ENCODE measurements at places on chromosomes 12 and 14.

GRCh38 chr12:102885043-102885932 is 31.8 kb downstream of the PAH start:
- DNase-seq: no peak

DNA sequence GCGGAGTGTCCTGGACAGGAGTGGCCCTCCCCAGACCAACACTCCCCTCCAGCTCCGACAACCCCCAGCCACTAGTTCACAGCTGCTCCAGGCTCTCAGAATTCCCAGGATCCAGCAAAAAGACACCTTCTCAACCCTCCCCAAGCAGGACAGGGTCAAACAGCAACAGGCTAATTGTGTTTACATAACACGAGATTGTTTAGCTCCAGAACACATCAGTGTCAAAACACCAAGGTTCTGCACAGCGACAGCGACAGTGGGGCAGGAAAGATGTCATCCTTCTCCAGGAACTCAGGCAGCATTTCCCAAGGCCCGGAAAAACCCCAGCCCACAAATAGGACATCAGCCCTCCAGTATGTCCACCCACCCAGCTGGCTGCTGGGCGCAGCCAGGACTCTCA is 16.5 kb downstream of the ITPK1 start:
- no peak for DNase-seq

DNA sequence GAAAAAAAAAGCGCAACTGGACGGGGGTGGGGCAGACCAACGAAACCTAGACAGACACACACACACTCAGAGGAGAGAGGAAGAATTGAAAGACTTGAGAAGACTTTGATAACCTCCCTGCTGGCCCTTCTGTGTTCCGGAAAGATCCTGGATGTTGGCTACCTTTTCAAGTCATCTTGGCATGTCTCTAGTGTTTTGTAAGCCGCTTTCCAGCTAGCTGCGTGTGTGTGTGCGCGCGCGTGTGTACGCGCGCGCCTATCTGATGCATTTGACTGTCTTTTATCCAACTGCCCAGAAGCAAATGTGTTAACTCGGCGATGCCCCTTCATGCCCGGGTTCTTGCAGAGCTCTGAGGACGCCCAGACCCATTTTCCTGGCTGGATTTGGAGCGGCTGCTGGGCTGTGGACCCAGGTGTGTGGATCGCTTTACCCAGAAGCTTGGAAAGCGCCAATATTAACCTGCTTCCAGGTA is 664 bp downstream of the LRFN5 start:
- DNase-seq: no peak

DNA sequence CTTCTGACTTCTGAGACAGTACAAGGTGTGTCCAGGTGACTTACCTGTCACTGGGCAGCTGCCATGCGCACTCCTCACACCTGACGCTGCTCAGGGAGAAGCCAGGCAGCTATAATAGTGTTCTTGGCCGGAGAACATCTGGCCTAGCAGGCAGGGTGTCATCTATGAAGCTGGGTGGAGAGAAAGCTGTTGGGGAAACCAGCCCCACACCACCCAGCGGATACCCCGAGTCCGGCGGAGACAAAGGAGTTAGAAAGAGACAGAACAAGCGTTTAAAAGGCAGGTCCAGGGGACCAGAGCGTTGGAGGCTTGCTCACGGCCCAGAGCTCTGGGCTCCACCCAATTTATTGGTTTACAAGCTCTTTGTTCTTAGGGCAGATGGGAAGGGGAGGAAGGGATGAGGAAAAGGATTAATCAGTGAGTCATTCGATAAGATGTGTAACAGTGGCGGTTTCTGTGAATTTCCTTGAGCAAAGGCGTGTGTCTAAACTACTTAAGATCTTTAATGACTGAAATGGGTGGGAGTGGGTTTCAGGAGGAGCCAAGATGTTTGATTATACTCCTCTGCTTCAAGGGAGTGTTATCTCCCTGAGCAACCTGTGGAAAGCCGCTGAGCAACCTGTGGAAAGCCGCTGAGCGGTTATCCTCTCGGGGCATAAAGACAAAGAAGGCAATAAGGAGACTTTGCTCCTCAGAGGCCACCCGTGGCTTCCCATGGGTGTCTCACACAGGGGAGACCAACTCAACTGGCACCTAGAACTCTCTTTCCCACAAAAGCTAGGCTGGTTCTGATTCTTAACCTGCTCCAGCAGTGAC is at the start of gene GALNT8:
Gene GALNT8, plus strand, starts transcription at position 580 of the 816 bp plus-strand sequence. CDS start 278 bp downstream, outside the sequence.
- DNase-seq: no peak

- DNase-seq: no peak
Observed at GRCh38 chr14:47186486-47186885, 488.9 kb downstream of the MDGA2 start.

- DNase-seq: no peak
Observed at GRCh38 chr12:51695241-51696010, 104.4 kb downstream of the SCN8A start.

Data from C1 segment of cervical spinal cord (tissue), 14 donors.